ENCODE measurements at places on chromosomes 7 and 10.

DNA sequence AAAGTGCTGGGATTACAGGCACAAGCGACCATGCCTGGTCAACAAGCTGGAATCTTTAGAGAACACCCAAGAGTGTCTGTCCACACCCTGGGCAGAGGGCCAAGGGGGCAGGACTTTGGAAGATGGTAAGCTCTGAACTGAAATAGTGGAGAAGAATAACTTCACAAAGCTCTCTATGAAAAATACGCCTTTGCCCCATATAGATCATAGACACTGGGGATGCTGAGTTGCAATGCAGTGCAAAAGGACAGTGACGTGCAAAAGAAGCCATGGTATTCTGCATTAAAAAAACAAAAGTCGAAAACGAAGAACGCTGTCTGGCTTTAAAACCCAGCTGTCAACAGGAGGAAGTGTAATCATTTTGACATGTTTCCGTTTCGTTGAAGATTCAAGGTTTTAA, 353.6 kb downstream of the CALN1 start:
- DNase-seq = no peak

DNA sequence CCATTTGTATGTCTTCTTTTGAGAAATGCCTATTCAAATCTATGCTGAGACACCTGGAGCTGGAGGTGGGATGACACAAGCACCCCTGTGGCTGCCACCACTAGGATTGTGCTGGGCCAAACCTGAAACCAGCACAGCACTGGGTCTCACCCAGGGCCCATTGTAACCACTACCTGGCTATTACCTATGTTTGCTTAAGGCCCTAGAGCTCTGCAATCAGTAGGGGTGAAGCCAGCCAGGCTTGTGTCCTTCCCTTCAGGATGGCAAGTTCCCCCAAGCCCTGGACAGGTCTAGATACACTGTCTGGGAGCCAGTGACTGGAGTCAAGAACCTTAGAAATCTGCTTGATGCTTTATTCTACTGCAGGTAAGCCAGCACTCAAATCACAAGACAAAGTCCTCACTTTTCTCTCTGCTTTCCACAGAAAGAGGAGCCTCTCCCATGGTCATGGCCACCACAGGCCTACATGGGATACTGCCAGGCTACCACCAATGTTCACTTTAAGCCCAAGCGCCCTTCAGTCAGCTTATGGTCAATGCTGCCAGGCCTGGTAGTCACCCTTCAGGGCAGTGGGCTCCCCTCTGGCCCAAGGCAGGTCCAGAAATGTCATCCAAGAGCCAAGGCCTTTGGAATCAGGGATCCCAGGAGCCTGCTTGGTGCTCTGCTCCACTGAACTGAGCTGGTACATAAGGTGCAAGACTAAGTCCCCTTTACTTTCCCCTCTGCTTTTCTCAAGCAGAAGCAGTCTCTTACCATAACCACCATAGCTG, 105.3 kb downstream of the BMS1 start:
- DNase-seq = no peak

GRCh38 chr10:108905821-108906220, 1017.5 kb downstream of the XPNPEP1 start:
- DNase-seq = no peak

GRCh38 chr10:76311752-76312636, 880.6 kb downstream of the LRMDA start:
- DNase-seq = peak; percentile 42

- DNase-seq = no peak
These were observed 52.5 kb upstream of the SEPTIN7 start for GRCh38 chr7:35748371-35748770.

DNA sequence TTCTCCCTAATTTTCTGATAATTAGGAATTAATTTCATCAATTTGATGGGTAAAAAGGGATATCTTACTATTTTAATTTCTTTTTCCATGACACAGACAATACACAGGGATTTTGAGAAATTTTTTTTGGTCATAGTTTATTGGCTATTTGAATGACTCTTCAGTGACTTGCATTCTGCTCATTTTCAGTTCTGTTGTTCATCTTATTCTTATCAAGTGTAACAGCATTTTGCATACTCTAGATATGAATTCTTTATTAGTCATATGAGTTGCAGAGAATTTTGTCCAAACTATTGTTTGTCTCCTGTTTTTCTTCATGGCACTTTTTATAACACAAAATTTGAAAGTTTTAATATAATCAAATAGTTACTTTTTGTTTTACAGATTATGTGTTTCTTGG, 41.7 kb downstream of the MKLN1 start:
- DNase-seq = no peak

All from nephron progenitor cell (in vitro differentiated cells).